Muscle of leg (tissue), 16 donors: ENCODE measurements at places on chromosomes 3 and 15.

- DNase-seq, result peak; percentile 19
These were observed 284.2 kb upstream of the ATP11B start for GRCh38 chr3:182508919-182509711.

DNA sequence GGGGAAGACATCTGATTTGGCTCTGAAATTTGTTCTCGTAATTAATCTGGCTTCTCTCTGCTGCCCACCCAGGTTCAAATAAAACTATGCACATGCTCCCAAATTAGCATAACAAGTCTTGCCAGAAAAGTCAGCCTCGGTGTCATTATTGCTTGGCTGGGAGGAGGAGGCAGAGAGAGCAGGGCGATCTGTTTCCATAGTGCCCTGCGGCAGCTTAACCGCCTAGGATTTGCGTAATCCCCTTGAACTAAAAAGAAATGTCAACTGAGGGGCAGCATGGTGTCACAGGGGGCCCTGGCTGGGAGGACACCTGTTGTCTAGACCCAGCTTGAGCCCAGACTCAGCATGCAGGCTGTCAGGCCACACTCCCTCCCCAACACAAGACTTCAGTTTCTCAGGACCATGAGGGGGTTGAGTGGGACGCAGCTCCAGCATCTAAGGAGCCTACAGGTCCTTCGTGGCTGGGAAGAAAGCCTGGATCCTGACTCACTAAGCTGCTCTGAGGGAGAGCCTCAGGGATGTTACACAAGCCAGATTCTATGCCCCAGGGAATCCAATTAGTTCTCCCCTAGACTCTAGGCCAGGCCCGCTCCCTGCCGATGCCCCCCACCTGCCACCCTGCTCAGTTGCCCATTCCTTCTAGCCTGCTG lies 17.3 kb downstream of the MRPS11 start:
- peak; percentile 40 for DNase-seq

GRCh38 chr3:18431266-18431665 lies 6.1 kb upstream of the SATB1 start:
- no peak for DNase-seq

DNA sequence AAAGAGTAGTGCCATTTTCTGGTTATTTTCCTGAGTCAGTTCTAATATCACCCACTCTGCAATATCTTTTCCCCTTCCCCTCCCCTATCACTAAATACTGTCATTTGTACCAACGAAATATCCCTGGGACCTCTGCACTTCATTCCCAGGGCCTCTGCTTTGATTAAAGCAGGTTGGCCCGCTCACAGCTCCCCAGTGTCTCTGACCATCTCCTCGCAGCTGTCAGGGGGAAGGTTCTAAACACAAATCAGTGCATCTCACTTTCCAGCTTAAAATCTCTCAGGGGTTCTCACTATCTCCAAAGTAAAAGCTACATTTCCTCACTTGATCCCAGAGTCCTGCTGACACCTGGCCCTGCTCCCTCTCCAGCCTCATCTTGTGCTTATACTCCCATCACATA lies 28.1 kb upstream of the SLC35G2 start:
- DNase-seq, result no peak

DNA sequence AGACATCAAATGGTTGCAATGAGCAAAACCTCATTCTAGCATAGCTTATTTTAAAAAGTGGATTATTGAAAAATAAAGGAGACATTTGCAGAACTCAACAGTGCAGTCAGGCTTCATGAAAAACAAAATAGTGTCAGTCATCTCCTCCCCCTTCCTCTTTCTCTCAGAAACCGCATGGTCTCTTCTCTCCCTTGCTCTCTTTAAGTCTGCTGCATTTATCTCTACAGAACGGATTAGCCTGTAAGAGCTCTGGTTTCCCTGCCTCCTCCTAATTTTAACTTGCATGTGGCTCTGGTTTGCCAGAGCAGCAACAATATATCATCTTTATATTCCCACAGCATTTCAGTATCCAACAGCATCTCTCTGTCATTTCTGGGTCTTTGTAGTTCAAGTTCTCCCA lies 609.0 kb downstream of the MECOM start:
- no peak for DNase-seq

- no peak for DNase-seq
These were observed 193.1 kb downstream of the NR1D2 start for GRCh38 chr3:24137958-24138875.

DNA sequence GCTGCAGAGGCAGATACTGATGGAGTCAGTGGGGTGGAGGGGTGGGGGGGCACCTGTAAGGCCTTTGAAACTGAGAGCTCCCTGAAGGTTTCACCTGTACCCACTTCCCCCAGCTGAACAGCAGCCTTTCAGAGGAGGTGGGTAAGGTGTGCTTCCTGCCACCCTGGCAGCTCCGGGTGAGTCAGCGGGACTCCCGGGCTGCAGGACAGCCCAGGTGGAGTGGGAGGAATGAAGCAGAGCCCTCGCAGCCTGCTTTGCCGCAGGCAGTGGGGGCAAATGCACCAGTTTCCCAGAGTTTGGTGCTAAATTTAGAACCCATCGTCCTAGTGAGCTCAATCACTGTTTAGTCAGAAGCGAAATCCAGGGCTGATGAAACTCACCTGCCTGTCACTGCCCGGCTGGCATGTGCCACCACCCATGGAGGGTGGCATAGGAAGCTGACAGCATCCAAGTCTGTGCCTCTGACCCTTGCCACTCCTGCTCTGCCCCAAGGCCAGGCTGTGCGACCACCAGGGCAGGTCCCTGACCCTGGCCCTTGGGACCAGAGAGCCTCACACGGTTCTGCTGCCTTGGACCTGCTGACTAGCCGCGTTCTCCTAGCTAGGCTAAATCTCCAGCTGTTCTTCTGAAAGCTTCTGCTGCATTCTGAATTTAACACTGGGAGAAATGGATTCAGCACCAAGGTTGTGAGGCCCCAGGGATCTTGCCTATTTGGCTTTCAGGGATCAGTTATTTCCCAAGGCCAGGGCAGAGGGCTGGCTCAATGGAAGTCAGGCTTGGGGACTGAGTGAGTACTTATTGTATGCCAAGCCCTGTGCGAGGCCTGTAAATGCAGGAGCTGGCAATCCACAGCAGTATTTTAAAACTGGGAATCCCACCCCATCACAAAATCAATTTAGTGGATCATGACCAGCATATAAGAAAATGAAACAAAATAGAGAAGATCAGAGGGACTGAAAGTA lies 67.3 kb upstream of the RASGRF1 start:
- DNase-seq, result no peak
